ENCODE measurements at places on chromosomes 2 and 18.

DNA sequence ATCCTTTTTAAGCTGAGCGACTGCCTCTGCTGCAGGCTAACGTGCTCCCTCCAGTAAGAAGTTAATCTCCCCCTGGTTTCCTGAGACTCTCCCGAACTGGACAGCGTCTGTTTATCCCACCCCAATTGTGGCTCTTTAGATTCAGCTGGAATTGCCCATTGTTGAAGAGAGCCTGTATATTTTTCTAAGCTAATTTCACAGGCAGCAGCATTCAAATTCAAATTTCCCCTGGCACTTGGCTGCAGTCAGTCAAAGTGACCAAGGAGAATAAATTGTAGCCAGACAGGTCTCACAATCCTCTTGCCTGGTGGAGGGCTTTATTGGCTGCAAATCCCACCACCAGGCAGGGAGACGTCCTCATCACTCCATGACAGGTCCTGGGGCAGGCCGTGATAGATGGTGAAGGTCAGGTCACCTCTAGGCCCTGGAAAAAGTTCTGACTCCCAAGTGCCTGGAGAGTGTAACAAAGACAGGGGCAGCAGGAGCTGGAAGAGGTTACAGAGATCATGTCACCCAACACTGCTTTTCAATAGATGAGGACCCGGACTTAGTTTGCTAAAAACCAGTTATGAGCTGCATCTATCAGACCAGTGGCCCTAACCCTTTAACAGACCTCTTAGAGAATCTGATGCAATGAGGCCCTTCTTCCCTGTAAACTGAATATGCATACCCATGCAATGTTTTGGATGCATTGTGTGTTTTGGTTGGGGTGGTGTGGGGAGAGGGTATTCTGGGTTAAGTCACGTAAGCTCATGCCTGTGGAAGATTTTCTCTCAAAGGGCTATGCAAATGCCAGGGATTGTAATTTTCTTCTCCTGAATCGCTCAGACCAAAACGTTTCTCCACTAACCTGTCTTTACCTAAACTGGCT, 32.3 kb upstream of the C18orf32 start:
- DNase-seq = no peak

- DNase-seq = no peak
These were observed 355.2 kb upstream of the UBE2E3 start for GRCh38 chr2:180625006-180625844.

- no peak for DNase-seq
These were observed 411.6 kb downstream of the RND3 start for GRCh38 chr2:150075831-150076230.

DNA sequence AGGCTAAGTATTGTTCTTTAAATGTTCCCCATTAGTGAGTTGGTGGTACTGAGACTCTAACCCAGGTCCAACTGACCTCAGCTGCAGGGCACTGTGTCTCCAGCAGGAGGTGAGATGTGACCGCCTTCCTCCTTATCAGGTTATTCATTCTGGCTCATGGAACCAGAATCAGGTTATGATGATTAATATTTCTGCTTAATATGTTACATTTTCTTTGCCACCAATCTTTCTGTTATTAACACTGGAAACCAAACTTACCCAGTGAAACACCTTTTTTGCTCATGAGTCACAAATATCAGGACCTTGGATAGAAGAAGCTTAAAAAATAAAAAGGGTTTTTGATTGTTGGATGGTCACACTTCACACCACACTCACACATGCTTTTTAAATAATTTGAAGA, 85.4 kb downstream of the DPP4 start:
- DNase-seq = no peak

- DNase-seq = no peak
These were observed 506.6 kb downstream of the NR4A2 start for GRCh38 chr2:155825876-155826275.

DNA sequence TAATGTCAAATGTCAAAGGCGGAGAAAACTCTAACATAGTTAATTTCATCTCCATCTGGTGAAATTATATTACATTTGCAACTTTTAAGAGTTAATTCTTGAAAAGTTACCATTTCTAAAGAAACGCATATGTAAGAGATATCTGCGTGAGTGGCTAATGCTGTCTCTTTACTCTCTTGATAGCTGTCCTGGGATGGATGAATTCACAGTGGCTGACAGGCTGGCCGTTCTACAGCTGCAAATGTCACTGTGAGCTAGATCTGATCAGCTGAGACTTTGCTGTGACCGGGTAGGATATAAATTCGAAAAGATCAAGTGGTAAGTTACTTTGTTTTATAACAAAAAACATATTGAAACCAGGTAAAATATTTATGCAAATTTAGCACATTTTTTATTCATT, 557.1 kb upstream of the DDX18 start:
- no peak for DNase-seq

DNA sequence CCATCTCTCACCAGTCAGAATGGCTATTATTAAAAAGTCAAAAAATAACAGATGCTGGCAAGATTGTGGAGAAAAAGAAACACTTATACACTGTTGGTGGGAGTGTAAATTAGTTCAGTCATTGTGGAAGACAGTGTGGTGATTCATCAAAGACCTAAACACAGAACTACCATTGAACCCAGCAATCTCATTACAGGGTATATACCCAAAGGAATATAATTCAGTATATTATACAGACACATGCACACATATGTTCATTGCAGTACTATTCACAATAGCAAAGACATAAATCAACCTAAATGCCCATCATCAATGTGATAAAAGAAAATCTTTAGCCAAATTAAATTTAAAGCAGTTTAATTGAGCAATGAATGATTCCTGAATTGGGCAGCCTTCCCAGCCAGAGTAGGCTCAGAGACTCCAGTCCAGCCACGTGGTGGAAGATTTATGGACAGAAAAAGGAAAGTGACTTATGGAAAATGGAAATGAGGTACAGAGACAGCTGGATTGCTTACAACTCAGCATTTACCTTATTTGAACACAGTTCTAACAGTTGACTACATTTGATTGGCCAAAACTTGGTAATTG, 377.1 kb upstream of the SLC39A10 start:
- DNase-seq = no peak

DNA sequence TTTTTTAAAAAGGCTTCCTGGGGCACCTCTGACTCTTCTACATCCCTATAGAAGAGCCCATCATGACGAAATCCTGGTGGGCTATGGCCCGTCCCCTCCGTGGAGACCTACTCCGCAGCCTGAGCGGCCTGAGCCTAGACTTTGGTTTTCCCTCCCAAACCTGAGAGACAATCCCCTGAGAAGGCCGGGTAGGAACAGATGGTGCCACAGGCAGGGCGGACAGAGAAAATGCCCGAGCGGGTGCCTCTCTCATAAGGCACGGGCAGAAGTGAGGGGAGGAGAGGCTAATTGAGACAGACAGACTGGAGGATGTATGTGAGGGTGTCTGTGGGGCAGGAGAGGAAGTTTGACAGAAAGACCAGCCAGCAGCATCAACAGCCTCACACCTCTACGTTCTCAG, 20.2 kb upstream of the SFXN5 start:
- DNase-seq = no peak

DNA sequence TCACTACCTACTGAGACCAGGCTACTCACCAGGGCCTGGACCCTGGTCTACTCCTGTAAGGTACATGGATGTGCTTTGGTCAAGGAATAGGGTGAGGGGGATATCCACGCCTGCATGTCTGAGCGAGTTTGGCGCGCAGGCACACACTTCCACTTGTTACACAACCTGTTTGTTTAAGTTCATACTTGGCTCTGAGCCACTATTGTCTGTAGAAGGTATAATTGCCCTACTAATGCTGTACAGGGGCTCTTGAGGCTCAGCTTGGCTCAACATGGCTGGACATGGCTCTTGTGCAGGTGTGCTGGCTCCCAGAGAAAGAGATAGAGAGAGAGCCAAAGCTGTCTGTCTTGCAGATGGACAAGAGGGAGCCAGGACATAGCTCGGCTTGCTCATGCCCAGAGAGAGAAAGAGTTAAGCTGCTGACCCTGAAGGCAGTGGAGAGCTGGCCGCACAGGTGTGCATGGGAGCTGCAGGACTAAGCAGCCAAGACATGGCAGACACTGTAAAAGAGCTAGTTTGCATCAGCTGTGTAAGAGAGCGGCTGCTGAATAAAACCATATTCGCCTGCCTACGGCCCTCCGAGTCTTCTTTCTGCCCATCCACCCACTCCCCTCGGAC, 35.2 kb downstream of the NPPC start:
- DNase-seq = no peak

GRCh38 chr2:55156984-55157383, 75.1 kb downstream of the CLHC1 start:
- no peak for DNase-seq

DNA sequence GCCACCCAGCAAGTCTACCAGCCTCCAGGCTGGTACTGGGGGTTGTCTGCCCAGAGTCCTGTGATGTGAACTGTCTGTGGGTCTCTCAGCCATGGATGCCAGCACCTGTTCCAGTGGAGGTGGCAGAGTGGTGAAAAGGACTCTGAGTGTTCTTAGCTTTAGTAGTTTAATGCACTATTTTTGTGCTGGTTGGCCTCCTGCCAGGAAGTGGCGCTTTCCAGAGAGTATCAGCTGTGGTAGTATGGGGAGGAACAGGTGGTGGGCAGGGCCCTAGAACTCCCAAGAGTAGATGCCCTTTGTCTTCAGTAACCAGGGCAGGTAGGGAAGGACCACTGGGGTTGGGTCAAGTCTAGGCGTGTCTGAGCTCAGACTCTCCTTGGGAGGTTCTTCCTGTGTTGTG, 356.7 kb downstream of the STK39 start:
- no peak for DNase-seq

GRCh38 chr2:21118302-21118920, 5.4 kb upstream of the TDRD15 start:
- no peak for DNase-seq

- no peak for DNase-seq
These were observed 46.8 kb downstream of the LIPG start for GRCh38 chr18:49608366-49609255.

DNA sequence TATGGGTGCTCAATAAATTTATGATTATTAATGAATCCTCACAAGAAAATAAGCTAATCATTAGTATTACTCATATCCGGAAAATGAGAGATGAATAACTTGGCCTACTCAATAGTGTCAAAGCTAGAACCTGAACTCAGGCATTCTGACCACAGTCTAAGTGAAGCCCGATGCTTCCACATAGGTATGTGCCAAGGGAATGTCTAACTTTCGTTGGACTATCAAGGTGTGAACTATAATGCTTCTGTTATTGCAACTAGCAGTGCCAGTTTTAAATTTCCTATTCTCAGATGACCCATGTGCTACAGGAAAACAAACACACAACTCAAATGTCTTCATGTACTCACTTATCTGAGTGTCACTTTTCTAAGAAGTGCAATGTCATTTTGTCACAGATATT, 1.8 kb downstream of the BARD1 start:
- DNase-seq = no peak

DNA sequence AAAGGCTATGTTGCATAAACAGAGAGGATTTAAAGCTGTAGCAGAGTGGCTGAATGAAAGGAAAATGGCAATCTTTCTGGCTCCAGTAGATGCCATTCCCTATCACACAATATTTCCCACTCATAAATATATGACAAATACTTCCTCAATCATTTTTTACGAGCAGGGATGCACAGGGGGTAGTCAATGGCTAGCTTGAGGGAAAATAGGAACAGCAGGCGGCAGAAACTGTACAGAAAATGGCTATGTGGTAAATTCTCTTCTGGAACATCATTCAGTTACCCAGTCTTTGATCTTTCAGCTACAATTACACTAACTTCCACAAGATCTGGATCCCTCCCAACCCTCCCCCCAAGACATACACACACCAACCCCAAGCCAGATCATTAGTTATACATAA, 127.2 kb downstream of the OLA1 start:
- no peak for DNase-seq

DNA sequence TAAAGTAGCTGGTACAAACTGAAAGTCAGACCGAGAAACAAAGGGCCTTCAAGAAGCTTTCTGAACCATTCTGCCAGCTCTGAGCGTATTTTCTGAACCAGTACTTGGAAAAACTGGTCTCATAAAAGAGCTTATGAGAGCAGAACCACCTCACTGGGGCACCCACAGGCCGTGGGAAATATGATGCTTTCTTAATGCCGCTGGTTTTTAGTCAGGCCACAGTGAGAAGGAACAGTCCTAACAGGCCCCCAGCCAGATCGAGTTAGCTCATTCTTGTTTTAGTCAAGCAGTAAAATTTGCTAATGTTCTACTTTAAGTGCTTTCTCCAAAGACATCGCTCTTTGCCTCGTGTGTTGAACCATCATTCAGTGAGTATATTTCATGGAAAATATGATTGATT, 12.7 kb upstream of the NOSTRIN start:
- no peak for DNase-seq

- DNase-seq = no peak
These were observed 405.0 kb downstream of the XIRP2 start for GRCh38 chr2:167293172-167293781.

- no peak for DNase-seq
These were observed 27.7 kb downstream of the BIRC6 start for GRCh38 chr2:32384529-32384928.

- no peak for DNase-seq
These were observed 13.3 kb downstream of the GAREM2 start for GRCh38 chr2:26185954-26186770.

DNA sequence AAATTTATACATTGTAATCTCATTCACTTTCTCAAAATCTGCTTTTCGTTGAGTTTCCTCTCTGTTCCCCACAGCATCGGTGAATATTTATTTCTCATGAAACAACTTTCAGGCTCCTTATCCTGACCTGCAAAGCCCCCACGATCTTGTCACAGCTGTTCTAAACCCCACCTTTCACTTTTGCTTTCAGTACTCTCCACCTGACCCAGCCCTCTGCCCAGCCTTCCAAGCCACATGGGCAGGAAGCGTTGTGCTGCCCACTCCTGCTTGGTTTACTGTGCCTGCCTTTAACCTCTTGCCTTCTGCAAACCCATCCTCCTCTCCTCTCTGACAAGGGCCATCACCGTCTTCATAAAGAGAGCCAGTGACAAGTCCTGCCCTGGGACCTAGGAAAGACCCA, 262.5 kb downstream of the GALR1 start:
- no peak for DNase-seq

DNA sequence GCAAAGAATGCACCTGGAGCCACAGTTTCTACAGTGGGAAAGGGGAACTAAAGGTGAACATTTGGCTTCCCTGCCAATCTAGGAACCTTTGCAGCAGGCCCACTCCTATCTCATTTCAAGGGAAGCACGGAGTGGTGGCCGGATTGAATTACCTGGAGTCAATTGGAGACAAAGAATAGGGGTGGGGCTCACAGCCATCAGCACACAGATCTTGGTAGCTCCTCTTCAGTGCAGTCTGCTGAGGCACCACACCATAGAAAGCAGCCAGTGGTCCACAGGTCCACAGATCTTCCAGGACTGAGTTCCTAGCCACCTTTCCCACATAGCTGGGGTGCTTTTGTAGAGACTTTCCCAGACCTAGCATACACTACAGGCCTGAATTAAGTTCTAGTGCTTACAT, 43.5 kb upstream of the NXPH2 start:
- no peak for DNase-seq

GRCh38 chr18:9647496-9648323, 33.4 kb upstream of the PPP4R1 start:
- DNase-seq = no peak

DNA sequence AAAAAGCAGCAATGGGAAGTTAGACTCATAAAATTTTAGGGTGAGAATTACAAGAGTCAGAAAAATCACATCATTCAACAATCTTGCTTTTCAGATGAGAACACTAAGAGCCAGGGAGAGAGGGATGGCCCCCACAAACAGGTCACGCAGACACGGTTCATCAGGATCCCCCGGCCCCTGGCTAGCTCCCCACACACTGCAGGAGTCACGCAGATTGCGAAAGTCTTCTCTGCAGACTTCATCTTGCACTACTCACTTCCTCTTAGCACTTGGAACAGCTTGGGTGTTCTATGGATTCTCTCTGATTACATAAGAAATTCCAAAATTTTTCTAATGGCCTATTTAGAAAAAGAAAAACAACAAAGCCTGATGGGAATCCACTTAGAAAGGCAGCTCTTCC, 21.6 kb upstream of the SULT1C2 start:
- DNase-seq = no peak
